ENCODE measurements at places on chromosomes 5 and 9.
A peak's percentile ranks its signal among the peaks of the same experiment; 100 is the strongest.

DNA sequence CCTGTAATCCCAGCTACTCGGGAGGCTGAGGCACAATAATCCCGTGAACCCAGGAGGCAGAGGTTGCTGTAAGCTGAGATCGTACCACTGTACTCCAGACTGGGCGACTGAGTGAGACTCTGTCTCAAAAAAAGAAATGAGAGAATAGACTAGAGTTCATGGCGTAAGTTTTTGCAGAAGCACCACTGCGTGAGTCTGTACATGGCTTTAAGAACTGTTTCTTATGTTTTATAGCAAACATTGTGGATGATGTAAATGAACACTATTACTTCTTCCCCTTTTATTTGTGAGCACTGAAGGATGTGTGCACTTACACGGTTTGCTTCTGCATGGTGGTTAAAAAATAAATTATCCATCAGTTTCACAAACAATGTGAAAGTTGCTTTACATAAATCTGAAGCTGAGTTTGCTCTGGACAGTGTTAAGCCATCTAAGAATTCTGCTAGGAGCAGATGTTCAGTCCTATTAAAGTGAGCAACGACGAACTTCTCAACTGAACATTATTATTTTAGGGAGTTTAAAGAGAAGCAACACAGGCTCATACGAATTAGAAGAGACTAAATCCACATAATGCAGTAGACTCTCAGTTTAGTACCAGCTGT lies 52.5 kb downstream of the ZFAND5 start:
- no peaks in the 10 kb centered on the region for H3K27me3 ChIP-seq
- H3K36me3 ChIP-seq = no peaks in the 10 kb centered on the region
- H3K4me1 ChIP-seq = peaks cover 67% of the 10 kb centered on the region

DNA sequence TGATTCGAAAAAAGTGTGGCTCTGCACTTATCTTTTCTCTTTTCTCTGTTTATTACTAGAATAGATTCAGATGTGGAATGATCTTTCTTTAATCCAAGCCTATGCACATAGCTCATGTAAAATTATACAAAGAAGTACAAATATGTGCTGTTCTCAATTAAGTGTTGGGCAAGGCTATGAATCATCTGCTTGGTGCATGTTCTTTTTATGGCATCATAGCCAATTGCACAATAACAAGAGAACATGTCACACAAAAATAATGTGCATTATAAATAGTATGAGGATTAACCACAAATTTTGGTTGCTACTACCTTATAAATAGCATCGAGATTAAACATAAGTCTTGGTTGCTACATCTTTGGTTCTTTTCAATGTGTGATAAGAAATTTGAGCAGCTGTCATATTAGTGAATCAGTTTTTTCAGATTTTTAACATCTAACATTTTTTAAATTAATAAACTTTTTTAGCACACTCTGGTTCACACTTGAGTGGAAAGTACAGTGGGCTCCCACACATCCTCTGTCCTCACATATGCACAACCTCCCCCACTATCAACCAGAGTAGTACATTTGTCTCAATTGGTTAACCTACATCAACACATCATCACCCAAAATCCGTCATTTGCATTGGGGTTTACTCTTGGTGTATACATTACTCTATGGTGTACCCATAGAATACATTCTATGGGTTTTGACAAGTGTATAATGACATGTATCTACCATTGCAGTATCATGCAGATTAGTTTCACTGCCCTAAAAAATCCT lies 6.8 kb upstream of the RECK start:
- H3K4me1 ChIP-seq = no peaks in the 10 kb centered on the region
- H3K4me3 ChIP-seq = no peak overlapping the region
- H3K27me3 ChIP-seq = no peaks in the 10 kb centered on the region
- H3K27ac ChIP-seq = peak overlapping the region; percentile 42

DNA sequence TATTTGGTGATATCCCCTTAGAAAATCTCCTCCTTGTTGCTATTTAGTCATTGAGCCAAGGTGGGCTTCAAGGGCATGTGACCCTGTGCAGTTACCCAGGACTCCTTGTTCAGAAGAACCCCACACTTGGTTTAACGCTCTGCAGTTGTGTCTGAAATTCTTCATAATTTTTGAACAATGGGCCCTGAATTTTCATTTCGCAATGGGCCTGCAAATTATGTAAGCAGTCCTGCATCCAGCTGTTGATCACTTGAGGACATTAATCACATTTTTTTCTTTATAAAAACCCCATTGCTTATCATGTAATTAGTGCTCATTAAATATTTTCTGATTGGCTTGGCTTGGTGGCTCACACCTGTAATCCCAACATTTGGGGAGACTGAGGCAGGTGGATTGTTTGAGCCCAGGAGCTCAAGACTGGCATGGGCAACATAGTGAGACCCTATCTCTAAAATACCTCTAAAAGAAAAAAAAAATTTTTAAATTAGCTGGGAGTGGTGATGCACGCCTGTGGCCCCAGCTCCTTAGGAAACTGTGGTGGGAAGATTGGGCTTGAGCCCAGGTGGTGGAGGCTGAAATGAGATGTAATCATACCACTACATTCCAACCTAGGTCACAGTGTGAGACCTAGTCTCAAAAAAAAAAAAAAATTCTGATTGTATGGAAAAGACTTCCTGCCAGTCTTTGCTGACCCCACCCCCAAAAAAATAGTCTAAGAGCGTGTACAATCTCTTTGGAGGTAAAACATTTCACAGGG lies 194.2 kb upstream of the HAPLN1 start:
- no peaks in the 10 kb centered on the region for H3K4me1 ChIP-seq
- H3K27me3 ChIP-seq = no peaks in the 10 kb centered on the region
- H3K27ac ChIP-seq = no peak overlapping the region
- no peaks in the 10 kb centered on the region for H3K36me3 ChIP-seq
- H3K4me3 ChIP-seq = no peak overlapping the region

GRCh38 chr9:105911104-105911911 lies 217.0 kb downstream of the TMEM38B start:
- H3K4me1 ChIP-seq = peaks cover 9% of the 10 kb centered on the region
- no peak overlapping the region for H3K4me3 ChIP-seq
- no peak overlapping the region for H3K27ac ChIP-seq
- no peaks in the 10 kb centered on the region for H3K36me3 ChIP-seq
- H3K27me3 ChIP-seq = no peaks in the 10 kb centered on the region
- DNase-seq = no peak

DNA sequence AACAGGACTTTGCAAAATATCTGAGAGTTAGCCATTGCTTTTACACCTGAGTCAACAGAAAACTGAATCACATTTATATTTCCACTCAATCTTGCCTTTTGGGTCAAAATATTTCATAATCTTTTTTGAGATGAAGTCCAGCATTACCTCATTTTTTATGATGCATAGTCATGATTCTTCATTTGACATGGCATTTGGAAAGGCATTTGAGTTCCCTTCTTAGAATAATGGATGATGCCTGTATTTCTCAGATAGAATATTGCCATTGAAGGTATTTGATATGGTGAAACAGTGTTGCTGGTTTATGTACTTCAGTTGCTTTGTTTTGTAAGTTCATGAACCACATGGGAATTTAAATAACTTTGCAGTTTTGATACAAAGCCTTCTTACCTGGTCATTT lies 180.4 kb downstream of the PRR16 start:
- no peak overlapping the region for H3K27ac ChIP-seq
- H3K27me3 ChIP-seq = no peaks in the 10 kb centered on the region
- DNase-seq = no peak

DNA sequence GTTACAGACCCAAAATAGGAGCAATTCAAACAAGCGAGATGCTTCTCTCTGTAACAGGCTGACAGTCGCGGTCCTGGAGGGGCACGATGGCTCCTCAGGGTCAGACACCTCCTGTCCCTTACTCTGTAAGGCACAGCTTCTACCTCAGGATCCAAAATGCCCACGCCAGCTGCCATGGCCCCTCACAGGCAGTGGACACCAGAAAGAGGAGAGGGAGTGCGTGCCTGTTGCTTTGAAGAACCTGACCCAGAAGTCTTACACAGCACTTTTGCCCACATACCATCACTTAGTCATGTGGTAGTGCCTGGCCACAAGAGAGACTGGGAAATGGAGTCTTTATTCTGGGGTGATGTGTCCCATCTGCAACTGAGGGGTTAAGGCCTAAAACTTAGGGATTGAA lies 11.6 kb upstream of the ABL1 start:
- H3K4me3 ChIP-seq = no peak overlapping the region
- H3K27me3 ChIP-seq = no peaks in the 10 kb centered on the region
- H3K4me1 ChIP-seq = peaks cover 49% of the 10 kb centered on the region
- no peaks in the 10 kb centered on the region for H3K36me3 ChIP-seq

DNA sequence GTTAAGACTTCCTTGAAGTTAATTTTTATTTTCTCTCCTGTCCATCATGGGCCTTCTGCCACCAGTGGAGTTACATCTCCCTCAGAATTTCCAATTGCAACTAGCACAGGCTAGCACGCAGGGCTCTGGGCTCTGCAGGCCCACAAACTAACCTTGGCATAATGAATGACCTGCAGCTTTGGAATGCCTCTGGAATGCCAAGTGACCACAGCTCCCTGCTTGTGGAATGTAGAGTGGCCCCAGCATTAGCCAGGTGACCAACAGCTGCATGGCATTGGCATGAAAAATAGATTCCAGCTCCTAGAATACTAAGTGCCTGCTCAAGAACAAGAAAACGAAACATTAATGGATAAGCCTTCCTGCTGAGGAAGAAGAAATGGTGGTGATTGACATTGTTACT lies 726.1 kb downstream of the BRINP1 start:
- H3K4me1 ChIP-seq = no peaks in the 10 kb centered on the region
- H3K4me3 ChIP-seq = no peak overlapping the region
- no peak for DNase-seq
- no peaks in the 10 kb centered on the region for H3K27me3 ChIP-seq
- H3K27ac ChIP-seq = no peak overlapping the region

- no peak overlapping the region for H3K4me3 ChIP-seq
- H3K27me3 ChIP-seq = no peaks in the 10 kb centered on the region
- H3K4me1 ChIP-seq = peaks cover 20% of the 10 kb centered on the region
- H3K36me3 ChIP-seq = no peaks in the 10 kb centered on the region
Observed at GRCh38 chr5:138725153-138725817, 27.9 kb upstream of the CTNNA1 start.

DNA sequence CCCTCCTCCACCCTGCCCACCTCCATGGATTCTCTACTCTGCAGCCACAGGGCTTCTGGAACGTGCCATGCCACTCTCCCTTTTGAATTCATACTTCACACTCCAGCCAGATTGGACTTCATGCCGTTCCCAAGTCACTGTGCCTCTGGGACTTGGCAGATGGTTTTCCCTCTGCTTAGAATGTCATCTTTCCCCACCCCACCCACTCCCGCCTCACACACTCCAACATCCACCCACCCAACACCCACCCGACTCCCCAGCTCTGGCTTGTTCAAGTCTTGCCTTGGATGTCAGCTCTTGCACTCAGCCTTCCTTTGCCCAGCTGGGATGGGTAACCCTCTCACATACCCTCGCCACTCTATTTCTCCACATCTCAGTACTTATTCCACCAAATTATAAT lies 142.1 kb upstream of the DHFR start:
- no peak for DNase-seq
- H3K27me3 ChIP-seq = no peaks in the 10 kb centered on the region
- H3K36me3 ChIP-seq = peaks cover 63% of the 10 kb centered on the region

GRCh38 chr9:107614765-107615164 lies 125.2 kb upstream of the KLF4 start:
- no peak overlapping the region for H3K4me3 ChIP-seq
- no peaks in the 10 kb centered on the region for H3K4me1 ChIP-seq
- H3K27me3 ChIP-seq = no peaks in the 10 kb centered on the region
- no peak overlapping the region for H3K27ac ChIP-seq
- no peaks in the 10 kb centered on the region for H3K36me3 ChIP-seq
